ENCODE measurements at places on chromosomes 16 and 17.
A peak's percentile ranks its signal among the peaks of the same experiment; 100 is the strongest.

- DNase-seq: no peak
Observed at GRCh38 chr17:12242345-12242954, 221.8 kb downstream of the MAP2K4 start.

DNA sequence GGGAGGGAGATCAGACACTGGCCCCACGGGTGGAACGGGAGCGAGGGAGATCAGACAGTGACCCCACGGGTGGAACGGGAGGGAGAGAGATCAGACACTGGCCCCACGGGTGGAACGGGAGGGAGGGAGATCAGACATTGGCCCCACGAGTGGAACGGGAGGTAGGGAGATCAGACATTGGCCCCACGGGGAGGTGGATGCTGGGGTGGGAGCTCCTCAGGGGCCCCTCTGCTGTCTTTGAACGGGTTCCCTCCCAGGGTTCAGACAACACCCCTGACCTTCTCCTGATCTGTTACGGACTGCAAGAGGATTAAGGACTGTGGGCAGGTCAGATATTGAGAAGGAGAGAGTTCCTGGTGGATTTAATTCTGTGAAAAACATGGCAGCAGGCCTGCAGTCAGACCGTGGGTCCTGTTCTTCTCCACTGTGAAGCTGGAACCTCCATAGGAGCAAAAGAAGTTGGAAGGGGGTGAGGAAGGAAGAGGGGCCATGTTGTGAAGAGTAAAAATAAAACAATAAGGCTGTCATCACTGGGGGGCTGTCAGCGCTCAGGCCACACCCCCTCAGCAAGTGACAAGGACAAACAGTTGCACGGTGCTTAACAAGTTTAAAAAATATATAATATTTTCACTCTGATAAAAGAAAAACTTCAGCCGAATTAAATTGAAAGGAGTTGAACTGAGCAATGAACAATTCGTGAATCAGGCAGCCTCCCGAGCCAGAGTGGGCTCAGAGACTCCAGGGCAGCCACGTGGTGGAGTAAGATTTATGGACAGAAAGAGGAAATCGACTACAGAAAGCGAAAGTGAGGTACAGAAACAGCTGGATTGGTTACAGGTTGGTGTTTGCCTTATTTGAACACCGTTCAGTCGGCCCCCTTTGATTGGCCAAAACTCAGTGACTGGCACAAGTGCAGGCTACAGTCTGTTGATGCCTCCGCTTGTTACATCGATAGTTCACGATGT lies 348.7 kb upstream of the TNRC6C start:
- peak; percentile 55 for DNase-seq

GRCh38 chr17:34613064-34614019 lies 34.0 kb downstream of the TMEM132E start:
- no peak for DNase-seq

GRCh38 chr17:77441130-77441920 lies 300.6 kb downstream of the SEC14L1 start:
- DNase-seq: peak; percentile 98

GRCh38 chr16:56577300-56577625 lies 12.1 kb upstream of the MT3 start:
- no peak for DNase-seq

GRCh38 chr17:63446753-63447470 lies 806 bp upstream of the CYB561 start:
- no peak for DNase-seq

DNA sequence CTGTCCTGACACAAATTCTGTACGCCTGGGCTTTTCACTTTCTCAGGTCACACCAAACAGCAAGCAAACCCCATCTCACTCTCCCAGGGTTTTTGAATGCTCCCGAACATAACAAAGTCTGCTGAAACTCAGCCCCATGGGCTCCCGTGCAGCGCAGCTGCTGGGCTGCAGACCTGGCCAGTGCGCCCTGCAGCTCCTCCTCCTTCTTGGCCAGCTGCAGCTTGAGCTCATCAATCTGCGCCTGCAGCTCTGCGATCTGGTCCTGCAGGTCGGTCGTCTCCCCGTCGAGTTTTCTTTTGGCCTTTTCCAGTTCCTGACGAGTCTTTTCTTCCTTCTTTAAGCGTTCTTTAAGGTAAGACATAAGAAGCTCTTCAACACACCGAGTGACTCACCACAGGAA lies 70.5 kb downstream of the NDEL1 start:
- DNase-seq: no peak

GRCh38 chr17:320139-320538 lies 32.5 kb downstream of the RPH3AL start:
- DNase-seq: no peak

- DNase-seq: no peak
Observed at GRCh38 chr17:56570199-56570598, 23.3 kb upstream of the NOG start.

DNA sequence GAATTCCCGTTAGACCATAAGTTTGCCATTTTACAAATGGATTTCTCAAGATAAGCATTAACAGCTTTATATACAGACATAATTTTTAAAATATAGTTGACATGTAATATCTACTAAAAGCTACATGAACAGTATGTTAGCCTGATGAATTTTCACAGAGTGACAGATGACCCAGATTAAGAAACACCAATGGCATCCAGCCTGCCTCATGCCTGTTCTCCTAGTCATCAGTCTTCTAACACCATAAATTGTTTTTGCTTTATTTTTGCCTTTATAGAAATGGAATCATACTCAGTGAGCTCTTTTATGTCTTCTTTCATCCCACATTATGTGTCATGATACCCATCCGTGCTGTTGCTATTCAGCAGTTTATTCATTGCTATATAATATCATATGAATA lies 80.0 kb downstream of the ATF7IP2 start:
- no peak for DNase-seq

GRCh38 chr17:37701496-37701898 lies 43.4 kb downstream of the HNF1B start:
- DNase-seq: no peak

GRCh38 chr16:29007730-29008593 lies 23.1 kb downstream of the LAT start:
- no peak for DNase-seq

DNA sequence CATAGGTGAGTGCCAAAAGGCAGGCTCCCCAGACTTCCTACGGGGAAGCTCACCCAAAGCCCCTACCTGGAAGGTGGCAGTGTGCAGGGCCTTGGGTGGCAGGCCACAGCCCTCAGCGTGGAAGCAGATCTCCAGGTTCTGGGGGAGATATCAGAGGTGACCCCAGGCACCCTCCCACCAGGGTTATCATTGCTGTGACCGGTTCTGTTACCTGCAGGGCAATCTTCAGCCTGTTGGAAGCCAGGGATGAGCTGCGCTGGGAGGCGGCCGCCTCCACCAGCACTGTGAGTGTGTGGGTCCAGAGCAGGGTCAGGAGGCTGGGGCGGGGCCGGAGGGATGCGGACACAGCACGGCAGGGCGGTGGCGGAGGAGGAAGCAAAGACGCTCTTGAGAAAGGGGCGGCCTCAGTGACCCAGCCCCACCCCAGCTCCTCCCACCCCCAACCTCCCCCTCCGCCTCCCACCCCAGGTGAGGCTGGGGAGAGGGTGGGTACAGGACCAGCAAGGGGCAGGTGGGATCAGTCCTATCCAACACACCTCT lies 13.1 kb downstream of the UNC13D start:
- DNase-seq: no peak

- no peak for DNase-seq
Observed at GRCh38 chr16:26058326-26058725, 366.6 kb downstream of the HS3ST4 start.

GRCh38 chr17:4859816-4860625 lies 26.9 kb downstream of the MINK1 start:
- no peak for DNase-seq

DNA sequence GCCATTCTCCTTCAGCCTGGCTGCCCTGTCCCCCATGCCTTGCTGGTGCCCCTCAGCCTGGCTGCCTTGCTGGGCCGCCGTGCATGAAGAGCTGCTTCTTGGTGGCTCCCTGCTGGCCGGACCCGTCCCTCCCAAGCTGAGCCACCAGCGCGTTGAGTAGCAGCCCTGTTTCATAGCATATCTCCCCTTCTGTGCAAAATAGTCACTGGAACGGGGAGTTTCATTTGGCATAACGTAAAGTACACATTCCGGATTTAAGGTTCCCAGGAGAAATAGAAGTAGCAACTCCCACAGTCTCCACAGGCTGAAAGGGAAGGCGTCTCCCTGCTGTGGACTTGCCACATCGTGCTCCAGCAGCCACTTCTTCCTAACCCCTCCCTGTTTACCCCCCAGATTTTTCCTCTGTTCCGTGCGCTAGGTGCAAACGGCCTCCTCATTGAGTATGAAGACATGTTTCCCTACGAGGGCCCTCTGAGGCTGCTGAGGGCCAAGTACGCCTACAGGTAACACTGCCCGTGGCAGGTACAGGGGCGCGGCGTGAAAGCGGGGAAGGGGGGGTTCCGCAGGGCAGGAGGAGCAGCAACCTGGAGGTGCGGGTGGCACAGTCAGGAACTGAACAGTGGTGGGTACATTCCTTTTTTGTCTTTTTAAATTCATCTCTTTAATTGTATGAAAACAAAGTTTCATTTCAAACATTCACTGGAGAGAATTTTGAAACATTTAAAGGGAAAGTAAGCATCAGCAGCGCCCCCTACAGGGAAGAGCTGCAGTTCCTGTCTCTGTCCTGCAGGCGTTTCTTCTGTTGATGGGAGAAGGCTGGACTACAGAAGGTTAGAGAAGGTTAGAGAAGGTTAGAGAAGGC lies 5.8 kb upstream of the OGFOD3 start:
- DNase-seq: no peak

DNA sequence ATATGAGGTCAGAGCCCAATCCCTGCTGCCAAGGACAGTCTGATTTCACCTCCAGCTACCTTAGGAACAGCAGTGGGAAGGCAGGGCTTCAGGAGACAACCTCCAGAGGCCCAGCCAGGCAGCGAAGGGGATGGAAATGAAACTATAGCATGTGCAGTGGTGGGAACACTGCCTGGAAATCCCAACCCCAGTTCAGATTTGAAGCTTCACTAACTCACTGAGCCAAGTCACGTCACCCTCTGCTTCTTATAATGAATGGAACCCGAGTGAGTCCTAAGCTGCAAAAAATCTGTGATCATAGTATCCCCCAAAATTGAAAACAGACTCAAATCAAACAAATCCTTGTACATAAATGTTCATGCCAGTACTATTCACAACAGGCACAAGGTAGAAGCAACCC lies 36.0 kb upstream of the SLC39A11 start:
- DNase-seq: no peak

DNA sequence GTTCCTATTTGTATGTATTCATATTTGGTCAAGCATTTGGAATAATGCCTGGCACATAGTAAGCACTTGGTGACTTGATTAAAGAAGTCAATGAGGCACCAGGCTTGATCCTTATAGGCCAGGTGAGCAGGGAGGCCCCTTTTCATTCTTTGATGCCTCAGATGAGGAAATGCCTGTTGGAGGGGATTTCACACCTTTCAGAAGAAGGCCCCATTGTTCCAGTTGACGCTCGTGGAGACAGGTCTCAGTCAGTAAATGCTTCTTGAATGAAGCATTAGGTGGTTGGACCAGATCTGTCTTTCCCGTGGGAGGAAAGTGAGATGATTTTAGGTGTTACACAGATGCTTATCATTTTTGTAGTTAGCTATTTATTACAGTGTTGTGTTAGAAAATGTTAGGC lies 13.0 kb downstream of the LCMT1 start:
- no peak for DNase-seq

GRCh38 chr16:9035996-9036395 lies 55.4 kb upstream of the HAPSTR1 start:
- DNase-seq: no peak

DNA sequence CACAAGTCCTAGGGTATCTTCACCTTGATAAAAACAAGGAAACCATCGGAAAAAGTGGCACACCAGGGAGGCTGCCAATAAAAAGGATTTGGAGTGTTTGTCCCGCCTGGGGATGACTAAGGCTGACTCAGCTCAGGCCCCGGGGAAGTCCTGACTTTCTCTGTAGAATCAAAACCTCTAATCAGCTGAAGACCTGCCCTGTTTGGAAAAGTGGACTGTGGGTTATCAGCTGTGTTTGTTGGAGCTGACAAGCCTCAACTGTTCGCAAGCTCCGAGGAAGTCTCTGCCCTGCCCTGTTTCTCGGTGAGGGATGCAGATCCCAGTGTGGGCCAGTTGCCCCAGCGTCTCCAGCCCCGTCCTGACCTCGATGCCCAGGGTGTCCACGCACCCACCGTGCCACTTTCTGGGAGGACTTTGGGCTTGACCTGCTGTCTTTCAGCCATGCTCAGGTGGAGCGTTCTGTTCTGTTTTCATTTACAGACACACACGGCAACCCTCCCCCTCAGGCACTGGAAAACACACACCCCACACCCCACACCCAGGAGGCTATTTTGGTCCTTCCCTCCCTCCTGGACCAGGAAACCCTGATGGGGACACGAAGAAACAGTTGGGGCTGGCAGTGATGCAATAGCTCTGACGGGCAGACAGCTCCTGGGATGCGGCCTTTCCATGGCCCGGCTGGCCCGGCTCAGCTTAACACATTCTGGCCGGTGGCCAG lies 27.6 kb upstream of the PITPNA start:
- no peak for DNase-seq

GRCh38 chr16:63789603-63790002 lies 1332.3 kb downstream of the CDH11 start:
- DNase-seq: no peak

GRCh38 chr16:2178321-2179106 lies 17.9 kb downstream of the CASKIN1 start:
- DNase-seq: no peak

Measured in GM12864 (cell line).